CD4-positive, alpha-beta T cell (primary cell): ENCODE measurements at places on chromosomes 3 and 15.

- no peak for DNase-seq
Measured at GRCh38 chr3:149468504-149469212, 5.8 kb upstream of the TM4SF4 start.

- no peak for DNase-seq
Measured at GRCh38 chr3:141414800-141415462, 46.6 kb downstream of the ZBTB38 start.

GRCh38 chr3:29594261-29594660 is 313.4 kb downstream of the RBMS3 start:
- no peak for DNase-seq

DNA sequence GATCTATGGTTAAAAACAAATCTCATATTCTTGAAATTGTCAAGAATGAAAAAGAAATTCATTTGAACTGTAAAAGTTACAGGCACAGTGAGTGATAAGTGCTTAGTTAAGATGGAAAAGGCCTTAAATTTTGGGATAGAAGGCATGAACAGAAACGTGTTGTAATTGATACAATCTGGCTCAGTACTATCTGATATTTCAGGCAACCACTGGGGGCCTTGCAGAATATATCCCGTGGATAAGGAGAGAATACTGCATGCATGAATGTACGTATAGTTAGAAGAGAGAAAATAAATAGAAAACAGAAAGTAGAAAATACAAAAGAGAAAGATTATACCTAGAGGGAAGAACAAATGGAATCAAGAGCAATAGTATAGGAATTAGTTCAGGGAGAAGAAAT is 741.4 kb upstream of the CCDC54 start:
- DNase-seq, result no peak

DNA sequence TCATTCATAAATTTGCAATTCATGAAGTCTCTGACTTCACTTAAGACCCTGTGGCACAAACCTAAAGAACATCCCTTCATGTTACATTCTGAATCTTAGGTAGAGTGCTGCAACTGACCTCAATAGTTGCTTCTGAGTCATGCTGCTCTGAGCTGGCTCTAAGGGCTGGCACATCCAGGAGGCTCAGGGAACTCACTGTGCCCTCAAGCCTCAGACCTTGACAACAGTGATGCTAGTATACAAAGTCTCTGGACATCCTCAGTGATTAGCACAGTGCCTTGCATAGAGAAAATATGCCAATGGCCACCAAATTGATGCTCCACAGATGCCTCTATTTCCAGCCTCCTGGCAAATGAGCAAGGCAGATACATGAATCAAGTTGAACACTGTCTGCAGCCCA is 740.9 kb upstream of the LMCD1 start:
- DNase-seq, result no peak

GRCh38 chr3:98846101-98846500 is 55.4 kb downstream of the DCBLD2 start:
- DNase-seq, result no peak

DNA sequence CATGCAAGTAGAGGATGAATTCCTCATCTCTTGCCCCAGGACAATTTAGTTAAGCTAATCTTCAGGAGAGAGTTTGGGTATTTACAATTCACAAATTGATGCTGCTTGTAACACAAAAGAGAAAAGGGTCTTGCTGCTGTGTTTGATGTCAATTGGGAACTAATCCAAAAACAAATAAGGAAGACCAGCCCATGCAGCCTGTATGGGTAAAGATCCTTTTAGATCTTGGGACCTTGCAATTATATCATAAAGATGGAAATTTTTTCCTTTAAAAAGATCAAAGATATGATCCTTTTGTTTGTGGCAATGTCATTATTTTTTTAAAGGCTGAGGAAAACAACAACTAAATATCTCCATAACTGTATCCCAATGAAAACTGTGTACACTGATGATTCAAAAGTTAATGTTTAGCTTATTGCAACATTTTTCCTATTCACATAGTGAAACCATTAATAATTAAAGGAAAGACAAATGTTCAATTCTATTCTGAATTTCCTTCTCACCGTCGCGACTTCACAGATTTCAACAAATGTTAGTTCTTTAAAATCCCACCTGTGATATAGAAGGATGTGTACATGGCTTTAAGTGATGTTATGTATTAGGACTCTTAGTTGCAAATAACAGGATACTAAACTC is 40.2 kb downstream of the TMEM212 start:
- no peak for DNase-seq

DNA sequence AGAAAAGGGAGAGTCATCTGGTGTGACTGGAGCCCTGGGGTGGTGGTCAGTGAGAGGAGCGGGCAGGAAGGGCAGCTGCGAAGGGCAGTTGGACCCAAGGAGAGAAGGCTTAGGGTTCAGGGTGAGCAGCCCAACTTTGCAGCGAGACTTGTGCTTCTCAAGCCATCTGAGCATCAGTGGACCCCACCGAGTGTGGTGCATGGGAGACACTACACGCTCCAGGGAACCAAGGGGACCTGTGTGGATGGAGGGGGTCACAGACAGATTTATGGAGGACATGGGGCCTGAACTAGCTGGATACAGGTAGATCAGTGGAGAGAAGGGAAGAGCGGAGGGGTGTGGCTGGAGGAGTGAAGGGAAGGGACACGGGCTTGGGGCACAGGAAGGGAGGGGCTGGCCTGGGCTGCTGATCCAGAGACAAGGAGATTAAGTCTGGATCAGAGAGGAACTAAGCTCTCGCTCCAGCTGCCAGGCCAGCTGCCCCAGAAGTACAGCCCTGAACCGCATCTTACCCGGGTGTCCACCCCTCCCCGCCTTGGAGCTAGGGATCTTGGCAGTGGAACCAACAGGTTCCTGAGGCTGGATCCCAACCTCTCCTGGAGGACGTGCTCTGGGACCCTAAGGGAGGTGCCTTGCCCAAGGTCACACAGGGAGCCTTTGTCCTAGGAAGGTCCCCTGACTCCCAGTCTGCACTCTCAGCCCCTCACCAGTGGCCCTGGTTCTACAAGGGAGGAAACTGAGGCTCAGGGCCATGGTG is 120.5 kb downstream of the CORO2B start:
- DNase-seq, result no peak

- no peak for DNase-seq
Measured at GRCh38 chr15:80554560-80554959, 140.6 kb upstream of the ABHD17C start.

- DNase-seq, result no peak
Measured at GRCh38 chr15:76576523-76577279, 240.1 kb downstream of the ISL2 start.

DNA sequence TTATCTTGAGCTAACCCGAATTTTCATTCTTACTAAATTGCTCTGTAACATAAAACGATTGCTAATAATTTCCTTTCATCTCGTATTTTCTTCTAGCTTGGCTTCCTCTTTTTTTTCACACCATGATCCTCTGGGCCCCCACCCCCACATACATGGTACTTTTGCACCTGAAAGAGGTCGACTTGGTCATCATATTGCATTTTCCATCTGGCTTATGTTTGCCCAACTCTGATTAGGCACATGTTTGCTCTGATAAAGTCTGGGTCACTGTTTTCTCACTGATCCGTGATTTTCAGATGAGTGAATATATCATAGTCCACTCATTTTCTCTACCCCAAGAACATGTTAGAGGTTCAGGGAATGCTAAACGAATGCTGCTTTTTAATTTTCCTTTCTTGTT is 49.5 kb downstream of the ARRDC4 start:
- no peak for DNase-seq

DNA sequence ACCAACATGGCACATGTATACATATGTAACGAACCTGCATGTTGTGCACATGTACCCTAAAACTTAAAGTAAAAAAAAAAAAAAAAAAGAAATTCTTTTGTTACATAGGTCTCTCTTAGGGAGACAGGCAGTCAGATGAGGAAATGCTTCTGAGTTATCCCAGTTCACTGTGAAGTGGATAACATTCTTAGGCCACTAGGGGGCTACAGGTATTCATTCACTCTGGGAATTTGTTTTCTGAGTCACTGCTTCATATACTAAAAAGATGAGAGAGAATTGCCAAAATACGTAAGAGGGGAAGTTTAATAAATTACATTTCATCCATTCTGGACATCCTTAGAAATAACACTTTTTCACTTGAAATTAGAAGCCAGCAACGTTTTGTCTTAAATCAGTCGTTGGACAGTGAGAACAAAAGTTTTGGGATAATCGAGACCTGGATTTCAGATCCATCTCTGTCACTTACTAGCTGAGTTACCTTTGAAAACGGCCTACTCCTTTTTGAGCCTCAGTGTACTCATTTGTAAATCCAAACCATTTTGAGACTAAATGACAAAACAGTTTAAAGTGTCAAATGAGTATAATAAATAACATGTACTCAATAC is 738.4 kb upstream of the ALCAM start:
- DNase-seq, result no peak

- no peak for DNase-seq
Measured at GRCh38 chr3:122694966-122695365, 14.3 kb downstream of the PARP14 start.

GRCh38 chr3:142251951-142252350 is 26.6 kb upstream of the GK5 start:
- DNase-seq, result no peak

DNA sequence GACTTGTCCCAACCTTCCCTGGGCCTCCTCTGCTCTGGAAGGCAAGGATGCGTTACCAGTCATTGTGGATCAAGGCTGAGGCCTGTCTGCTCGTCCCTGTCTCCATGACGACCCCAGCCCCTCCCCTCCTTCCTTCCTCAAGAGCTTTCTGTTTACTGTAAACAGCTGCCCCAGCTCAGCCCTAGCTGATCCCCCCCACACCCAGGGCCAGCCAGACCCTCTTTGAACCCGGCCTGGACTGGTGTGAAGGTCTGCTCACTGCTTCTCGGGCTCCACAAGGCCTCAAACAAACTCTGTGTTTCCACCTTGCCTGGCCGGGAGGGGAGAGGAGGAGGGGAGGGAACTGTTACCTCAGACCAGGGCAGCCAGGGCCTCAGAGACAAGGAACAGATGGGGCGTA is 16.9 kb downstream of the VPS18 start:
- no peak for DNase-seq
